Esophagus squamous epithelium (tissue), 5 donors: ENCODE measurements at places on chromosomes 13 and 19.

DNA sequence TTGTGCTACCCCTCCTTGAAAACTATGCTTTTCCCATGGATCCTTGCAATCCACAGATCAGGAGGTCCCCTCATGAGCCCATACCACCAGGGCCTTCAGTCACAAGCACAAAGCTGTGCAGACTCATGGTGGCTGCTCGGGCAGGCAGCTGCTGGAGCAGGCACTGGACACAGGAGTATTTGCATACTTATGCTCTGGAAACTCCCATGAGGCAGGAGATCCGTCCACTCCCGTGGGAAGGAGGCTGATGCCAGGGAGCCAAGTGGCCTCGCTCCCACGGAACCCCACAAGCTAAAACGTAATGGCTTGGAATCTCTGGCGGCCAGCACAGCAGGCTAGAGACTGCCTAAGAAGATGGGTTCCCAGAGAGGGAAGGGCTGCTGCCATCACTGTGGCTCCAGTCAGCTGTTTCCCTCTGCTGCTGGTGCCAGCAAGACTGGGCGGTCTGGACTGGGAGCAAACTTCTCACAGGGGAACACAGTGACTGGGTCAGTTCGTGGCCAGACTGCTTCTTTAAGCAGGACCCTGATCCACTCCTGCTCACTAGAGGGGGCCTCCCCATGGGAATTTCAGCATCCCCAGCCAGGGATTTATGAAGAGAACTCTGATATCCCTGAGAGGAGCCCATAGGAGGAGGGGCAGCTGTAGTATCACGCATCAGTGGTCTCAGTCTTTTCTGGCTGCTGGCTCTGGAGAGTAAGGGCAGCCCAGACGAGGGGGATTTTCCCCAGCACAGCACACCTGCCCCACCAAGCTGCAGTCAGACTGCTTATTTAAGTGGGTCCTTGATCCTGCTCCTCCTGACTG is 370.3 kb upstream of the ATXN8OS start:
- no peak for DNase-seq

GRCh38 chr19:771332-771785 is 20.4 kb downstream of the MISP start:
- DNase-seq = no peak

- DNase-seq = no peak
Measured at GRCh38 chr13:29847501-29847983, 2.9 kb downstream of the UBL3 start.

DNA sequence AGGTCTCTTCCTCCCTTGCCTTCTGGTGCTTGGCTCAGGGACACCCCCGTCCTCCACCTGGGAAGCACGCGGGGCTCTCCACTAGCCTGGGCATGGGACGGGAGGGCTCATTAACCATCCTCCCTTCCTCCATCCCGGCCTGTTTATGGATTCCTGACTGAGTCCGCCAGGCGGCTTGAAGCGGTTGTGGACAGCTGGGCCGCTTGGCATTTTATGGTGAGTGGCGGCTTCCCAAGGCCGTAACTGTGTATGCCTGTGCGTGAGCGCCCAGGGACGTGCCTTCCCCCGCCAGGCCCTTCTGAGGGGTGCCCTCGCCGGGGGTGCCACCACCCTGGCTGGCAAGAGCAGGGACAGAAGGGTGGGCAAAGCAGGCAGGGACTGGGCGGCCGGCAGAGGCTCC is 202.8 kb downstream of the URI1 start:
- DNase-seq = no peak

- DNase-seq = no peak
Measured at GRCh38 chr13:113728571-113729054, 30.4 kb upstream of the TMEM255B start.

DNA sequence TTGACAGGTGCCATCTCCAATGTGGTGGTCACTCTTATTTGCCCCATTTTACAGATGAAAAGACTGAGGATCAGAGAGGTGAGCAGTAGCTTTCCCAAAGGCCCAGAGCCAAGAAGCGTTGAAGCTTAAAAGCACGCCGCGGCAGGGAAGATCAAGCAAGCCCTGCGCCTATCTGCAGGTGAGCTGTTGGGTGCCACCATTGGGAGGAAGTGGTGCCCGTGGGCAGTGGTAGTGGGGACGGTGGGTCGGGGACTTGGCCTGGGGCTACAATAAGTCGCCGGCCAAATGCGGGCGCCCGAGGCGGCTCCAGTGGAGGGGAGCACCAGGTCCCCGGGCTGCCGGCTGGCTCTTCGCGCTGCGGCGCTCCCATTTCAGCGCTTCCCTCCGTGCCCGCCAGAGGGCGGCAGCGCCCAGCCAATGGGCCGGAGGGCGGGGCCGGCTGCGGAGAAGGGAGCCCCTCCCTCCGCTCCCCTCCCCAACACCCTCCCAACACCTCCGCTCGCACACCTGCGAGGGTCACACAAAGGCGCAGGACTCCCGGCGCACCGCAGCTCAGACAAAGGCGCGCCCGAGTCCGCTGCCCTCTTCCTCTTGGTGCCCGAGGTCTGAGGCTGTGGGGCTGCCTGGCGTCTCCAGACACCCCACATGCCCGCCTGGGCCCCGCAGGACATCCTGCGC is 744 bp upstream of the POU2F2 start:
- DNase-seq = no peak
